GM10248 (cell line): ENCODE measurements at places on chromosomes 6 and 20.

- no peak for DNase-seq
These were observed 321.5 kb upstream of the MAN1A1 start for GRCh38 chr6:119671105-119671504.

DNA sequence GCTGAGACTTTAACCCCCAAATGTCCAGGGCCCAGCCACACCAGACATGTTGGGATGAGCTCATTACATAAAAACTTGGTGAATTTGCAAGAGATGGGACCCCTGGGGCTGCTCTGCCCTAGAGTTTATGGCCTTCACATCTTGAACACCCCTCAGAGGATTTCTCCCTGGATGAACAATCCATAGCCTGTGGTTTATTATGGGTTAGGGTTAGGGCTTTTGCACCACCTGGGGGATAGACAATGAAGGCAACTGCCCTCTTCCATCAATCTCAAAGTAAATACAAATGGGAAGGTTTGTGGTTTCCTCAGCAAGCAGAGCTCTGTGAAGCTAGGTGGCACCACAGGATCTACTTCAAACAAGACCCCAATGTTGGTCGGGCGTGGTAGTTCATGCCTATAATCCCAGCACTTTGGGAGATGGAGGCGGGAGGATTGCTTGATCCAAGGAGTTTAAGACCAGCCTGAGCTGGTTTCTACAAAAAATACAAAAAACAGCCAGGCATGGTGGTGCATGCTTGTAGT is 17.4 kb downstream of the SPINT3 start:
- DNase-seq: no peak

DNA sequence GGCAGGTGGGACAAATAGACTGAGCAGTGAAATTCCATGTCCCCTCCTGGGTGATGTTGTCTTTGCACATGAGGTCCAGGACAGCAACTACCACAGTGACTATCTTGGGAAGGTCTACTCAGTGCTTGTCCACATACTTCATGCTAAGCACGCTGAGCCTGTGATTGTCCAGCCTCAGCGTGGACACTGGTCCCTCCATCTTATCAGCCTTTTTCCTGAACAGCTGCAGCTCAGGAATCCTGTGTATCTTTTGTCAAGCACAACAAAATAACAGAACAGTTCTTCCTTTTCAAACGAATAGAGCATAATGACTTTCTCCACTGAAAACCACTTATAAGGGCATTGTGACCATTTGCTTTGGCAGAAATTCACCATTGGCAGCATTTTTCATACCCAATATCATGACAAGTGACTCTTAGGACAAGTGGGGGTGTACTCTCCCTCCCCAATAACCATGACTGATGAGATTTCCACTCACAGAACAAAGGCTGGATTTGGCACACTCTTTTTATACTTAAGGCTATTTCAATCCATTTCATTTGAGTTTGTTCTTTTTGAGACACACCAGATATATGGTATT is 90.3 kb downstream of the FYN start:
- no peak for DNase-seq

GRCh38 chr6:40880906-40881305 is 158.1 kb downstream of the UNC5CL start:
- DNase-seq: no peak

GRCh38 chr6:27187231-27188060 is 60.1 kb upstream of the PRSS16 start:
- no peak for DNase-seq

GRCh38 chr6:44023586-44024454 is 103.4 kb downstream of the MRPL14 start:
- no peak for DNase-seq

GRCh38 chr6:154457881-154458284 is 52.6 kb downstream of the CNKSR3 start:
- DNase-seq: no peak

GRCh38 chr20:57440678-57441509 is 49.7 kb downstream of the RBM38 start:
- no peak for DNase-seq
